Muscle of arm (tissue), 14 donors: ENCODE measurements at places on chromosomes 5 and 9. TPM values are rescaled to one million over a fixed set of nuclear protein-coding genes. Genes with fewer than 3 reads are reported as not detected.

DNA sequence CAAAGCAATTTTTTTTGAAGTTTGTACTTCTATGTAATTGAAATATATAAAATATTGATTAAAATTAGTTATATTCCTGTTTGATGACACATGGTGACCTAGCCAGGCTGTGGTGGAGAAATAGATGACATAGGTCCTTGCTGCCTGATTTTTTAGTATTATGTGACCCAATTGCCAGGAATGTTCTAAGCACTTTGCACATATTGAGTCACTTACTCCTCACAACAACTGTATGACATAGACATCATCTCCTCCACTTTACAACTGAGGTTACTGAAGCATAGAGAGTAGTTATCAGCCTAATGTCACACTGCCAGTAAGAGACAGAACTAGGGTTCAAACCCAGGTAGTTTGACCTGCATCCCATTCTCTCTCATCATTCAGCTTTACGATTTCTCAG lies 26.2 kb upstream of the SNX18 start:
- DNase-seq, result no peak

DNA sequence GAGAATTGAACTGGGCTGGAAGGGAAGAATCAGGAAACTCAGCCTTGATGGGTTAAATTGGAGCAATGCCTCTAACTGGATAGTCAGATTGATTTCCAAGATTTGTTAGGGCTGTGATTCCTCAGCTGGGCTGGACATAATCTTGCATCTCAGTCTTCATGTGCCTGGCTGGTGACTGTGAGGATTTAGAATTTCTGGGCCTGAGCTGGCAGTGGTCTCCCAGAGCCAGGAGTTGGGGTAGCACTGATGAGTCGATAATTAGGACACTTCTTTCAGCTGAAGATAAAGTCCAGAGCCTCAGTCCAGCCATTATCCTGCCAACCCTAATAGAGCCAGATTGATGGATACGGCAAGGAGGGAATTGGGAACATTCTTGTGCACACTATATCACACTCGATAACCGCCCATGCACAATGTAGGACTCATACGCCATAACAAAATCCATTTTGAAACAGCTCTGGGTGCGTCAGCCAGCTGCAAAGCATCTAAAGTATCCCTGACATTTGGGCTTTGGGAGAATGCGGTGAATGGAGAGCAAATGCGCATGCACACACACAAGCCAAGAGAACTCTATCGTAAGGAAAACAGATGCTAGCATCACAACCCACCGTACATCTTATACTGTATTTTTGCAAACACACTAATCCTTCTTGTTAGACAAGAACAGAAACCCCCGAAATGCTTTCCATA lies 405.1 kb upstream of the KLF4 start:
- peak; percentile 85 for DNase-seq

The ITK gene
- polyA plus RNA-seq, result 0.26 TPM

DNA sequence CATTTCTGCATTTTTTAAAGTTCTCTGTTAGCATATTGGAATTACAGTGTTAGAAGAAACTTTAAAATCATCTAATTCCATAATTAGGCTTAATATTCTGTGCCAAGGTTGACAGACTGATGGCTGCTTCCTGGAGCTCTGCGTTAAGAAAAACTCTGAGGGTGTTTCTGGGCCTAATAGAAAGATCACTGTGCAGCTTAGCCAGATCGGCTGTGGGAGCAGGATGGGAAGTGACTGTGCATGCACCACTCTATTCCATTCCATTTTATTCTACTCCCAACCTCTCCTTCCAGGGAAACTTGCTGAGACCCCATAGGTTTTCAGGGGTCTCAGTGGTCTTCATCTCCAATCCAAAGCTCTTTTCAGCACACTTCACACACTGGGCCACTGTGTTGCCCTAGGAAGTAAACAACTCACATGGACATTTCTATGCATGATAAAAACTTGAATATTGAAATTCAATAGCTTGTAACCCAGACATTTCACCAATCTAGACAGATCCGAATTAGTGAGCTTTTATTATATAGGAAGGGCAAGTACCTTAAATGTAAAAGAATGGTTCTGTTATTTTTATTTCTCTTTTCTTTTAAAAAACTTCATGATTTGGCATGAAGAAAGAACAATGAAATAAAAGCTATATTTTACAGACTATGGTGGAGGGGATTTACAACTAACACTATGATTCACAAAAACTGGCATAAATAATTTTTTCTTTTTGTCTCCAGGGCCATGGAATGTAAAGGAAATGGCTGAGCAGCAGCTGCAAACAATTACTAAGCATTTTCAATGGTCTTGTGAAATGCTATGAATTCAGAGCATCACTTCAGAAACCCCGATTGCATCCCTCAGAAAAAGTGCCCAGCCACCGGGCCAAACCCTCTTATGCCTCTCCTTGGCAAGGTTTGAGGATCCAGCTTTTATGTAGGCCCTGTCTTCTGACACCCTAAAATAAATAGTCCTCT lies 51.4 kb upstream of the DAB2 start:
- peak; percentile 42 for DNase-seq

- no peak for DNase-seq
These were observed 146.9 kb upstream of the TLX3 start for GRCh38 chr5:171162165-171162564.

- DNase-seq, result no peak
These were observed 1.3 kb downstream of the SURF2 start for GRCh38 chr9:133357656-133358055.

- DNase-seq, result no peak
These were observed 2202.9 kb upstream of the WWC1 start for GRCh38 chr5:166088389-166089039.

DNA sequence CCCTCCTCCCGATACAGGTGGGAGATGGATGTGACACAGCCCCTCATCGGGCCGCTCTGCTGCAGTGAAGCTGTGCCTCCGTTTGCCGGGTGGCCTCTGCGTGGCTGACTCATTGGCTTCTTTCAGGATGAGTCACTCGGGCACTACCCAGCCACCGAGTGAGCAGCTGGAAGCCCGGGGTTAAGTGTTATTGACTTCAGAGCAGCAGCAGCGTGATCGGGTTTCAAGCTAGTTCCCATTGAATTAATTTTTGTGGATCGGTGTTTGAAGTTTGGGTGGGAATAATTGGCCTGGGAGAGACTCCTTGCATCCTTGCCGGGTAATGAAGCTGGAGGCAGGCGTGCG lies 266.4 kb upstream of the IRX4 start:
- DNase-seq, result no peak

DNA sequence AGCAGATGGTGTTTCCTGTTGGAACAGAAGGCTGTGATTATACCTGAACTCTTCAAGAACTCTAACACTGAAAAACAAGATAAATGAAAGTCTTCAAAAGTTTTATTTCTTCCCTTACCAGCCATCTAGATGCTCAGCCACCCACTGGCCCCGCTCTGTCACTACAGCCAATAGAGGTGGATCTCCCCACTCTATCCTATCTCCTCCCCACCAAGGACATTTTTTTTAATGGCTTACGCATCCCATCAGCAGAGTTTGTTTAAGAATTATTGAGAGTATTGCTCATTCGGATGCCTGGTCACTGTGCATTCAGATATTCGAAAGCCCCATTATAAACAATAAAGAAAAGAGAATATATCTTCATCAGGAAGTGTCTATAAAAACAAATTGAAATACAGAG lies 159.4 kb downstream of the RASEF start:
- no peak for DNase-seq

The LECT2 gene
- 0.88 TPM for polyA plus RNA-seq

- no peak for DNase-seq
These were observed 851.9 kb downstream of the NR2F1-AS1 start for GRCh38 chr5:92729088-92729487.

- no peak for DNase-seq
These were observed 48.6 kb downstream of the UGCG start for GRCh38 chr9:111945216-111945615.

GRCh38 chr9:105339849-105340248 lies 95.4 kb downstream of the SLC44A1 start:
- DNase-seq, result no peak
